ENCODE measurements at places on chromosomes 1 and 21.
A peak's percentile ranks its signal among the peaks of the same experiment; 100 is the strongest.

DNA sequence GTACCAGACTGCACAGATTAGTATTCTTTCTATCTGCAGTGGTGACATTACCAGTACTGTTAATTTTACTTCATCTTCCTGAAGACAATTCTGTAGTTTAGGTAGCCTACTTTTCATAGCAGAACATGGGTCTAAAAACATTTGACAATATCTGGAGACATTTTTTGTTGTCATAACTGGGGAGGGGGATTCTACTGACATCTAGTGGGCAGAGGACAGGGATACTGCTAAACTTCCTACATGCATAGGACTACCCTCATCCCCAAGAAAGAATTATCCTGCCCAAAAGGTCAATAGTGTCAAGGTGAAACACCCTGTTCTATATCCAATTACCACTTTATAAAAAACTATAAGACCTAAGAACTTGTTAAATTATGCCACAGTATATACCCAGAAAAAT, 3.4 kb upstream of the ARHGAP29 start:
- DNase-seq: no peak

DNA sequence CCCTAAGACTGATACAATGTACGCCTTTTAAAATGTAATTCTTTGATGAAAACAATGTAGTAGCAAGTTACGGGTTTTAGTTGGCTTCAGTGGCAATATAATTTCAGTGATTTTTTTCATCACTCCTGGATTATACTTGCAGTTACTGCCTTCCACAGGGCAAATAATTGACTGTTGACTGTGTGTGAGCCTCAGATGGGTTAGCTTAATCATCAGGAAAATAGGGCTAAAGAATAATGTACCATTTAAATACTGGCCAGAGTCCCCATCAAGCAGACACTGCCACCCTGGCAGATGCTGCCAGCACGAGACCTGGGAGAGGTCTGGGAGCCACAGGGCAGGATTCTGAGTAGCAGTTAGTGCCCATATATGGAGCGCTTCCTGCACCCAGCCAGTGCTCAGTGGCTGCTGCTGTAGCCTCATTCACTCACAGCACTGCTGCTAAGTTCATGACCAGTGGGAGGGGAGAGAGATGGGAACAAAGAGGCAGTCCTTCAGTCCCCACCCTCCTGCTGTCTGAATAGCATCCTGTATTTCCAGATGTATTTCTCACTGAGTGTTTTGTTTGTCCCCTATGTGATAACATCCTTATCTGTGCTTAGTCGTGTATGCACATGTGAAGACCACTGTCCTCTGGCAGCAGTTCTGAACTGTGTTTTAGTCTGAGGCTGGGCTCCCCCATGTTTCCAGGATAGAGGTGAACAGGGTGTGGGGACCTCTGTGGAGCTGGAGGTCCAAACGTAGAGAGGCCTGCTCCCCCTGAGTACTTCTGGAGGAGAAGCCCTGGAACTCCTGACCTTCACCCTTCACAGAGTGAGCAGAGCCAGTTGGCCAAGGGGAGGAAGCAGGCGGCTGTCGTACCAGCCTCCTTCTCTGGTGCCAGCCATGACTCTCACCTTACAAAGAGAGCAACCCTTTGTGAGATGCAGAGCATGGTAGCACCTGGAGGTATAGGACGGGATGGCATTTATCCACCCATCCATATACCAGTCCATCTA, 80.4 kb downstream of the ADARB1 start:
- peak; percentile 42 for DNase-seq

DNA sequence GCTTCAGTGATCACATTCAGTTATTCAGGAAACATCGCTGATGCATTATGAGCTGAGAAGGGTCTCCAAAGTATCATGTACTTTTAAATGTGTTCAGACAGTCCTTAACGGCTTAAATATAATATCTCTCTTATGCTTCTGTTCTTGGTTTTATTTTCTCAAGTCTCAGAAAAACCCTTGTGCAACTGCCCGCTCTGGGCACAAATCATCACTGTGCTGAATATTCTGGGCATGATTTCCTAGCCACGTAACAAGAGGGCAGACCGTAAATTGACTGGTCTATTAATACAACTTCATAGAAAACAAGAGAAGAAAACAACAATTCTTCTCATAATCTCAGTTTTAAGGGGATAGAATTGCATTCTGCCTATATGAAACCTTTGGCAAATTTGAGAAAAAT, 96.5 kb upstream of the EXO1 start:
- no peak for DNase-seq

DNA sequence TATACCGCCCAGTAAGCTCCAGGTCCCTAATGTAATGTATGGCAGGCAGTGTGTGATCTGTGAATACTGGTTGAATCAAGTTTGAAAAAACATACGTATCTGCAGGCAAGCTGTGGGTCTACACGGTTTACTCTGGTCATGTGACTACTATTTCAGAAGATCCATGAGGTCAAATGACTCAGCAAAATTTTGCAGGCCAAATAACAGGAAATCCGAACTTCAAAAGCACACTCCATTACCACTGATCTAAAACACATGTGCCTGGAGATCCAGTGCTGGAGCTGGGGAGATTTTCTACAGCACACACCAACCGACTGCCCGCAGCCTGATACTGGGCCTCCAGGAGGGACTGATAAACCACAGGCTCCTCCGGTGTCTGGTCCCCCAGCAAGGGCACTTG, 64.5 kb upstream of the SLC44A3 start:
- peak; percentile 97 for DNase-seq

- DNase-seq: no peak
Observed at GRCh38 chr1:58939666-58940370, 156.0 kb upstream of the JUN start.

GRCh38 chr1:23807453-23807852, 6.9 kb upstream of the GALE start:
- DNase-seq: no peak

DNA sequence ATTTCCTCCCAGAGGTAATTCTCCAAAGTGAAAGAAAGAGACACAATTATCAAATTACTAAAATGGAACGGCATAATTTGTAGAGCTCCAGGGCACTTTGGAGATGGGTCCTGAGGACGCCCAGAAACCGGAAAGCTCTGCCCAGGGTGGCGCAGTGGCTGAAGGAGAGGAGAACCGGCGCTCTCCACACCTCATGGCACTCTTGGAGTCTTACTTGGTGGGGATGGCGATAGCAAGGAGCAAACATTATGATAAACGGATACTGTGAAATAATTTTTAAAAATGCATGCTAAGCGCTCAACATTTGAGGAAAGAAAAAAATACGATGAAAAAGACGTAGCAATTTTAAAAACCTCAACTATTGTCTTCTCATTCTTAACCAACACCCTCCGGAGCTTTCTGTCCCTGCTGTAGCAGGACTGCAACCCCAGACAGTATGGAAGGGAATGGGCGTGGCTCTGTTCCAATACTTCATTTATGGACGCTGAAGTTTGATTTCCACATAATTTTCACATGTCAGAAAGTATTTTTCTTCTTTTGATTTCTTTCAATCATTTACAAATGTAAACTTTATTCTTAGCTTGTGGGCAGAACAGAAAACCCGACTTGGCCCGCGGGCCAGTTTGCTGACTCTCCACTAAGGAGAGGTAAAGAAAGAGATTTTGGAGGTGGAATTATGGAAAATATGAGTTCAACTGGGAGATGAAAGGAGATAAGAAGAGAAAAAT, 1.1 kb downstream of the S100A11 start:
- DNase-seq: peak; percentile 53

- no peak for DNase-seq
Observed at GRCh38 chr1:6854166-6854565, 68.9 kb downstream of the CAMTA1 start.

- DNase-seq: peak; percentile 39
Observed at GRCh38 chr21:43880111-43880985, 15.3 kb downstream of the AGPAT3 start.

DNA sequence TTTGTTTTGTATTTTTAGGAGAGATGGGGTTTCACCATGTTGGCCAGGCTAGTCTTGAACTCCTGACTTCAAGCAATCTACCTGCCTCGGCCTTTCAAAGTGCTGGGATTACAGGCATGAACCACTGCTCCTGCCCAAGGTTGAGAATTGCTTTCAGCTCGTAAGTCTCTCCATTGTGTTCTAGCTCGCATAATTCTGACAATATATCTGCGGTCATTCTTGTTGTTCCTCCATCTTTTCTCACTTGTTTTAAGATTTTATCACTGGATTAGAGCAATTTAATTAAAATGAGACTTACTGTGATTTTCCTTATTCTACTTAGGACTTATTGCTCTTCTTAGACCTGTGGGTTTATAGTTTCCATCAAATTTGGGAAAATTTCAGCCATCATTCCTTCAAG, 102.9 kb downstream of the AHCTF1 start:
- DNase-seq: peak; percentile 23

DNA sequence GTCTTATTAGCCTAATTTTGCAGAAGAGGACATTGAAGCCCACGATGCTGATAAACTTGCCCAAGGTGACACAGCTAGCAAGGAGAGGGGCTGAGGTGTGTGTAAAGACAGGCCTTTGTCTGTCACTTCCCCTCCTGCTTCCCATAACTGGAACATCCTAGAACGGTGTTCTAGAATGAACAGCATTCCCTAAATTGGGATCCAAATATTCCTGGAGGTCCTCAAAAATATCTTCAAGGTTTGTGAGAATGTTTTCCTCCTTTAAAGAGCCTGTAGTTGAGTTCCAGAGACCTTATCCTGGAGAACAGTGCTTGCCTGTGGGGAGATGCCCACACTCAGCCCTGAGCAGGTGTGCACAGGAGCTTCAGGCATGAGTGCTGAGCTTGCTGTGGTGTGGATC, 41.5 kb upstream of the SAMD13 start:
- DNase-seq: no peak

DNA sequence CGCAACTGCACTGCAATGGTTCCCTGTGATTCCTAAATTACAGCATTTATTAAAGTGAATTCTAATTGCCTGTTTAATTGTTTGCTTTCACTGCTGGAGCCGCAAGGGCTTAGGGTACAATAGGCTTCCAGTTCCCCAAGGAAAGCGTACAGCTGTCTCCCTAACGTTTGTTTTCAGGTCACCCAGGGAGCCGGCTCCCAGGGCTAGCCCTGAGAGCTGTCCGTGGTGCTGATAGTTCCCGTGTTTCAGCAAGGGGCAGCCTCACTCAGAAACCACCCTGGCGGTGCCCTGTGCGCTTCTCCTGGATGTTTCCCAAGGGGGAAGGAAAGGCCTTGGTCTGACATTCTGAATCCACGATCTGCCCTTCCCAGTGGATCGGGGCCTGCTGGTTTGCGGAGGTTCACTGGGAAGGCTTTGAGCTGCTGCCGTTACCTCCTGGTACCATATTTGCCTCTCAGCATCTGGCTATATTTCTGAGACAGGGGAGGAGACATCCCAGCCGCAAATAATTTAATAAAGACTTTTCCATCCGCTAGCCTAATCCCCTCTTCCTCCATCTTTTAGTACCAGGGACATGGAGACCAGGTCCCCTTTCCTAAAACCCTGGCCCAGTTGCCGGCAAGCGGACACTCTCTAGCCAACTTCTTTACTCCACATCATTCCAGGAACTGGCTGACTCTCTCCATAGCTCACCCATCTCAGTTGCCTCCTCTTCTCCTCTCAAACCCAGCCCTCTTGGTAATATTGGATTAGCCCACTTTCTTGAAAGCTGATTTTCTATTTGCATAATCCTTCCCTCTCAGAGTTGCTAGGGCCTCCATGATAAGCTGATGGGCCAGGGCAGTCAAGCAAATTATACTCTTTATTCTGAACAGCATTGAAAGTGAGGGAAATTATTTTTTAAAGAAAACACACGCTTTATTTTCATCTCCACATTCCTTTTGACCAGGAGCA, 149.0 kb downstream of the IGSF21 start:
- peak; percentile 28 for DNase-seq

- DNase-seq: no peak
Observed at GRCh38 chr1:211493876-211494653, 2.1 kb upstream of the RD3 start.

Data from foreskin fibroblast (primary cell).